ENCODE measurements at places on chromosomes 11 and 22.

DNA sequence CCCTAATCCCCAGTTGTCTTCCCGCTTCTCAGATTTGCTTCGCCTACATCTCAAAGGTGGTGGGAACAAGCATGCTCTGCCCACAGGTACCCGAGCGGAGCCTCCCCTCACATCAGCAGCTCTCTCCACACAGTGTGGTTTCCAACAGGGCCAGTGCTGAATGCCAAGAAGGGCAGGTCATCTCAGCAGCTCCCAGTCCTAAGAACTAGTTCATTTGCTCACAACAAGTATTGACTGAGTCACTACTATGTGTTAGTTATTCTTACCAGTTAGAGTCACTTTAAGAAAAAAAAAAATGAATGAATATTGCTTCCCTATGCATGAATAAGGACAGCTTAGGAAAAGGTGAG, 66.2 kb downstream of the THAP12 start:
- DNase-seq, result no peak

DNA sequence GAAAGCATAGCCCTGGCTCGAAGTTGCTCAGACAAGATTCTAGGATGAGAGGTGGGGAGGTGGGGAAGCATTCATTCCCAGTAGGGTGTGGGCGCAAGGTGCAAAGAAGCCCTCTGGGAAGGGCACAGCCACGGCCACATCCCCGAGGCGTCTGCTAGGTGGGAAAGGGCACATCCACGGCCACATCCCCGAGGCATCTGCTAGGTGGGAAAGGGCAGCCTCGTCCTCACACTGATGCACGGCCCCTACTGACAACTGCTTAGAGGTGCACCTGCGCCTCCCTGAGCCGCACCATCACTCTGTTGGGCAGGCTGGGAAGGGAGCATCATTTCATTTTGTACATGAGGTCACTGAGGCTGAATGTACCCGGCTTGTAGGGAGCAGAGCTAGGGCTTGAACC, 94.6 kb upstream of the PITPNB start:
- no peak for DNase-seq

DNA sequence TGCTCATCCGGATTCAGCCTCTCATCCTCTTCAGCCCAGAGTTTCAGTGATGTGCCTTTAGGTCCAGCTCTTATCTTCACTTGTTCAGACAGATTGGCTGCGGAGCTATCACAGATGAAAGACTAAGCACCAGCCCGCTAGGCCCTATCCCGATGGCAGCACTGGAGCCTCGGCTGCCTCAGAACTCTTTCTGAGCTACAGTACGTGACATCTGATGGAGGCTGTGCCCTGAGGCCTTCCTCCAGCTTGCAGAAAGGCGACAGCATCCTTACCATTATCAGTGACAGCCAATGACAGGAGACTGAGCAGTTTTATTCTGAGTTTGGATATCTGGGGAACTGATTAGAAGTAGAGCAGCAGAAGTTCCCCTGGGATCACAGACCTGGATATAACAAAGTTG, 4.0 kb downstream of the OR8B8 start:
- no peak for DNase-seq

DNA sequence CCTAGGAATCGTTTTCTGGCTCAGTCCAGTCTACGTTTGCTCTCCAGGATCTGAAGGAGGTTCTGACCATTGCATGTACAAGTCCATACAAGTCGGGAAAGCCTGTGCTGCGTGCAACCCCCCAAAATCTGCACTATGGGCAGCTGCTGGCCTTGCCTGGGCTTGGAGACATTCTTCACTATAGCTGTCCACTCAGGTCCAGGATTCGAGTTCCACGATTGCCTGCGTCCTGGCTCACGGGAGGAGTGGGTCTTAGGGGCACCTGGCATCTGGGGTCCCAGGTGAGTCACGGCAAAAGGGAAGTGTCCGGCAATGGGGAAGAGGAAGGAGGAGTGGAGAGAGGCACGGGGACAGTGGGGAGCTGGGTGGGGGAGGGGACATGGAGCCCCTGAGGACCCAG, 563.0 kb downstream of the BRD1 start:
- no peak for DNase-seq

DNA sequence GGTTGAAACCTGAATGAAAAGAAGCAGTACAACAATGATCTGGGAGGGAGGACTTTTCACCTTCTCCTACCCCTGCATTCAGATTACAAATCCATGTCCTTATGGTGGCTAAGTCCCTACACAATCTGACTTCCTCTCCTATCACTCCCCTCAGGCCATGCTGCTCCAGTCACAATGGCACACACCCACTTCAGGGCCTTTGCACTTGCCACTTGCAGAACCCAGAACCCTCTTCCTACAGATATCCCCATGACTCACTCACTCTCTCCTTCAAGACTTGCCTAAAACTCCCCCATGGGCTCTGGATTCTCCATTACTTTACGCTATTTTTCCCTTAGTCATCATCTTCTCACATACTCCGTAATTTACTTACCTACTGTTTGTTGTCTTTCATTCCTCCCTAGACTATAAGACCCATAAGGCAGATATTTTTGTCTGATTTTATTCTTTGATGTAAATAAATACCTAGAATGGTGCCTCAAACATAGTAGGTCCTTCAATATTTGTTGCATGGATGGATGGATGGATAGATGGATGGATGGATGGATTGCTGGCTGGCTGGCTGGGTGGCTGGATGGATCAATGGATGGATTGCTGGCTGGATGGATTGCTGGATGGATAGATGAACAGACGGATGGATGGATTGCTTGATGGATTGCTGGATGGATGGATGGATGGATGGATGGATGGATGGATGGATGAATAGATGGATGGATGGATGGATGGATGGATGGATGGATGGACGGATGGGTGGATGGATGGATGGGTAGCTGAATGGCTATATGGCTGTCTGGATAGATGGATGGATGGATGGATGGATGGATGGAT, 94.7 kb upstream of the NAV2 start:
- no peak for DNase-seq

DNA sequence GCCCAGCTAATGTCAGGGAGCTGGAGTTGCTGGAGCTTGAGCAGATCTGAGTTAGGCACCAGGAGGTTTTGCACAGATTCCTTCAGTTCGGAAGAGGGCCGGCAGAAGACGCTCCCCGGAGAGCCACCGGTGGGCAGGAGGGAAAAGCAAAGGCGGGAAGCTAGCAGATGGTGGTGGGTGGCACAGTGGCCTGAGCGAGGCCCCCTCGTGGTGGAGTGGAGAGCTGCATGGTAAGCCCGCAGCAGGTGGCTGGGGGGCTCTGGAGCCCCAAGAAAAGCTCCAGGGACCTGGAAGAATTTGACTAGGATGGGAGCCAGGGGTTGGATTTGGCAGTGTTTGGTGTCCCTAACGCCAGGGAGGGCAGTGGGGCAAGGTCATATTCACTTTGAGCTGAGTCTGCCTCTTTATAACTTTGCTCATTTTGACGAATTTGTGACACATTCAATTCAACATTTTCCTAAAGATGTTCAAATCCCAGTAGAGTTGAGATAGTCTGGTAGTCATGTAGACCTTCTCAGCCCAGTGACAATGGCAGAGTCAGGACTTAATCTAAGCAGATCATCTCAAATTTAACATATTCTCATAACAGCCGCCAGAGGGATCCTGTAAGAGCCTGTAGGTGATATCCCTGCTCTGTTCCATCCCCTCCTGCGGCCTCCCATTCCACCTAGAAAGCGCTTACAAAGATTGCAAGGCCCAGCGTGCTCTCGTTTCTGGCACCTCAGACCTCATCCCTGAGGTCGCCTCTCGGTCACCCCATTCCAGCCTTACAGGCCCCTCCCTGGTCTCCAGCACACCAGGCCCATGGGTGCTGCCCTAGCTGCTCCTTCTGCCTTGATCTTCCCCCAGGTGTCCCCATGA, 57.9 kb downstream of the TRIM29 start:
- DNase-seq, result no peak

GRCh38 chr22:50136581-50137015, 33.9 kb upstream of the PANX2 start:
- no peak for DNase-seq

GRCh38 chr11:46555267-46556054, 38.4 kb downstream of the AMBRA1 start:
- DNase-seq, result no peak

- DNase-seq, result no peak
These were observed 2.8 kb upstream of the CD3E start for GRCh38 chr11:118301600-118302195.

DNA sequence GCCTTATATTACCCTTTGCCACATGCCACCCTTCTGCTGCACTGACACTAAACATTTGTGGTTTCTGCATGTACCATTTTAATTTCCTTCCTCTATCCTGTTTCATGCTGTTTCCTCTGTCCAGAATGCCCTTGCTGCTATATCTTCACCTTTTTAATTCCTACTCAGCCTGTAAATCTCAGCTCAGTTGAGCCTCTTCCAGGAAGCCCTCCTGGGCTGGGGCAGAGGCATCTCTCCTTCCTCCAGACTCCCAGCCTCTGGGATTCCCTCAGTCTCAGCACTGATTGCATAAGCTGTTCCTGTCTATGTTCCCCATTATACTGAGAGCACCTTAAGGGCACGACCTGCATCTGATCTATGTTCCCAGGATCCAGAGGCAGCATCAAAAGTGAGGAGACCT, 98.7 kb downstream of the RNF169 start:
- no peak for DNase-seq

All from effector memory CD4-positive, alpha-beta T cell (primary cell).